ENCODE measurements at places on chromosomes 5 and 9. TPM values are rescaled to one million over a fixed set of nuclear protein-coding genes. Genes with fewer than 3 reads are reported as not detected.

SLC25A2 gene
- total RNA-seq: not detected

DNA sequence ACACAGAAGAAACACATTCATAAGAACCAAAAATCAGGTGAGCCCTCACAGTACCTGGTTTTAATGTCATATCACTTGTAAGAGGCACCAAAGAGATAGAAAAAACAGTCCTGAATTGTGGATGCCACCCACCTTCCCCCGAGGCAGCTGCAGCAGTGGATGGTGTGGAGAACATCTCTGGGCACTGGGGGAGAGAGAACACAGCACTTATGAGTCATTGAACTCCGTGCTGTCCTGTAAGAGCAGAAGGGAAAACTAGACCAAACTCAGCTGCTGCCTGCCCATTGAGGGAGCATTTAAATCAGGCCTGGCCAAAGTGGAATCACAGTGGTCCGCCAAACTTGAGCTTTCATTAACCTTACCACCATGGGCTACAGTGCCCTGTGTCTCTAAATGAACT, 296.2 kb downstream of the SPATA31D1 start:
- DNase-seq: no peak

- DNase-seq: no peak
Measured at GRCh38 chr9:100269656-100270055, 83.1 kb downstream of the TEX10 start.

GRCh38 chr9:87683751-87684626, 41.9 kb upstream of the CTSL start:
- no peak for DNase-seq

MED27 gene
- 8.6 TPM for total RNA-seq

- no peak for DNase-seq
Measured at GRCh38 chr5:155850370-155850769, 476.6 kb upstream of the SGCD start.

DNA sequence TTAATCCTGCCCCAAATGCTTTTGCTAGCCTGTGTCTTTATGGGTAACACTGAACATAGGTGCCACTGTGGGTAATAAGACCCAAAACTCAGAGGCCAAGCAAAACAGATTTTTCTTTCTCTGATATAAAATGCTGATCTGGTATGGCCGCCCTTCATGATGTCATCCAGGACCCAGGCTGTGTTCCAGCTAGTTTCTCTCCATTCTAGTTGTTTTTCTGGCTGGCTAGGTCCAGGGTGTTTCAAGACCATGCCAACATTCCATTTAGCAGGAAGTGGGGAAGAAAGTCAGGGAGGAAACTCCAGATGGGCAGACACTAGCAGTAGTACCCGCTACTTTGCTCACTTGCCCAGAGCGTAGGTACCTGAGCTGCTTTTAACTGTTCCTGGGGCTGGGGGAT, 183.9 kb upstream of the OTULINL start:
- DNase-seq: no peak

- no peak for DNase-seq
Measured at GRCh38 chr9:91986248-91986647, 36.2 kb upstream of the ROR2 start.

S100Z gene
- not detected for total RNA-seq

DNA sequence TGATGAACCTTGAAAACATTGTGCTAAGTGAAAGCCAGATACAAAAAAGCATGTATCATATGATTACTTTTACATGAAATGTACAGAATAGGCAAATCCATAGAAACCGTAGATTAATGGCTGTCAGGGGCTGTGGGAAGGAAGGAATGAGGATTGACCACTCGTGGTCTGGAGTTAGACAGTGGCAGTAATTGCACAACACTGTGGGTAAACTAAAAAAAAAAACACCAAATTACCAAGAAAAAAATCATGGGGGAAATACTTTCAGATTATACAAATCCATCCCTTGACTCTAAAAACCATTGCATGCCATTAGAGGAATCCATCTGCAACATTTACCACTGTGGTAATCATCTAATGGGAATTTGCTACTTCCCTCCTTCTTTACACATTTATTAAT, 140.0 kb downstream of the SIL1 start:
- no peak for DNase-seq

GRCh38 chr9:101536938-101537337, 3.3 kb downstream of the RNF20 start:
- no peak for DNase-seq

All from transverse colon (tissue), 4 donors.